Activated CD4-positive, alpha-beta memory T cell treated with anti-CD3 and anti-CD28 coated beads, Interleukin-2, amount 10 ng/mL, durations not matched to agents 7 days and 5 days (primary cell): ENCODE measurements at places on chromosomes 12 and 14.

DNA sequence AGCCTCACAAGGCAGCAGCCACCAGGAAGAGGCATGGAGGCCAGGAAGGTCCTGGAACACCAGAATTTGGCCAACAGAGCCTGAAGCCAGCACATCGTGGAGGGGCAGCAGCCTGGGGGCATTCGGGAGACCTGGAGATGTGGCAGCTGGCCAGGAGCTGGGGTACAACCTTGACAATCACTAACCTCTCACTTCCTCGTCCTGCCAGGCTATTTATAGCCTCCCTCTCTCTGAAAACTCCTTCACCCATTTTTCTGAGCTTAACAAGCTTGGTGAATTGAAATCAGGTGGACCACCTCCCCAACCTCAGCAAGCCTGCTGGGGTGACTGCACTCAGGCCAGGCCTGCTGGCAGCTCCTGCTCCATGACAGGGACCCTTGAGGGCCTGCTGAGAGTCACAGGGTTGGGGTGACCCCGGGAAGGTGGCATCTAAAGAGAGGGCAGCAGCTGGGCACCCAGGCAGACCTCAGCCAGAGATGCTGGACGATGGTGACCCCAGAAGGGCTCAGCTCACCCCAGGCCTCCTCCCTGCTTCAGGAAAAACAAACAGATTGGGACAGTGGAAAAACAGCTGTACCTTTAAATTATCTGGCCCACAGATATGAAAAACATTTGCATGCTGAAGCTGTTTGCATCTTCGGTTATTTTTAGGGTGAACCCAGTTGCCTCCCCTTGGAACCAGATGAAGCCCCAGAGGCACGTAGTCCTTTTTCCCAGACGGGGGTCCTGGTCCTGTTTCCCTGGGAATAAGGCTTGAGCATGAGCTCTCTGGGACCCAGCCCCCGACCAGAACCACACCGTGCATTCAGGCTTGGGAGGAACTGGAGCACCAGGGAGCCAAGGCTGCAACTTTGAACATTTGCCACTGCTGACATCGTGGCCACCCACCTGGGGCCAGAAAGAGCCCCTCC is 67.0 kb downstream of the PITPNM2 start:
- no peak for DNase-seq

DNA sequence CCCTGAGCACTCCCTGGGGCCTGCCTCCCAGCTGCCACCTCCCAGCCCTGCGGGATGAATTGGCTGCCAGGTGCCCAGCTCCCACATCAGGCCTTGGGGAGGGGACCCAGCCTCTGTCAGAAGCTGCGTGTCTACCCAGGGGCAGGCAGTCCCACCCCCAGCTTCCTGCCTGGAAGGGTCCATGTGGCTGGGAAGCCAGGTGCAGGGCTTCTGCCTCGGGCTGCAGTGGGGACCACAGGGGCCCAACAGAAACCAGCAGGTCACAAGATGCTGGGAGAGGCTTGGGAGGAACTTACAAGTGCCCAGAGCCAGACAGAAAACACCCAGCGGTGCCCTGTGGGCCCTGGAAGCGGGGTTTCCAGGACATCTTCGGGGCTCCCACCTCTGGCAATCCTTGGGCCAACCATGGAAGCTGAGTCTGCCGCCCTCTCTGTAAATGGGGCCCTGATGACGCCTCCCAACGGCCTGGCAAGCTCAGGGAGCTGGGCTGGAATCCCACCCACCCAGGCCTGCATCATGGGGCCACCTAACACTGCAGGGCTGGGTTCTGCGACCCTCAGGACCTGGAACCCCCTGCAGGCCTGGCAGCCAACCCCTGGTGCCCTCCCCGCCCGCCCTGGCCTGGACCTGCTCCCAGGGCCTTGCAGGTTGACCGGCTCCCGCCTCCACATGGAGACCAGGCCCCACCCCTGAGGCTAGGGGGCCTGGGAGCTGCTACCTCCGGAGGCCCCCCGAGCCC is 36.6 kb downstream of the CCNK start:
- no peak for DNase-seq

DNA sequence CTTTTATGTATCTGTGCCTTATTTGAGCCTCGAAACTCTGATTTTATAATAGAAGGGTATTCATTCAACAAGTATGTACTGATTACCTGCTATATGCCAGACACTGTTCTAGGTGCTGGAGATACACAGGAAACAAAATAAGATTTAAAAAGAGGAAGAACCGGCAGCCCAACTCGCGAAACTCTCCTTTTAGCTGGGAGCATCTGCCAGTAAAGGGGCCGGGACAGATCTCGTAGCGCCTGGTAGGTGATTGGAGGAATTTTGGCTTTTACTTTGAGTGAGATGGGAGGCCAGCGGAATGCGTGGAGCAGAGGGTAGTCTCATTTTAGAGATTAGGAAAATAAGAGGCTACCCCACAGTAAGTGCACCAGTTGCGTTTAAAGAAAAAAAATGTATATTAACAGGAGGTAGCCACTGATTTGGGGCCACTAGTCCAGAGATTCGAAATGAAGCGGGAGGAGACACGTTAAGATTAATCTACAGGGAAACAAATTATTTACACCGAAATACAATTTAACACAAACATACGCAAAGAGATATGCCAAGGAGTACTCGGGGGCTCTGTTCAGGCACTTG is 520 bp upstream of the MON2 start:
- DNase-seq, result peak; percentile 31

DNA sequence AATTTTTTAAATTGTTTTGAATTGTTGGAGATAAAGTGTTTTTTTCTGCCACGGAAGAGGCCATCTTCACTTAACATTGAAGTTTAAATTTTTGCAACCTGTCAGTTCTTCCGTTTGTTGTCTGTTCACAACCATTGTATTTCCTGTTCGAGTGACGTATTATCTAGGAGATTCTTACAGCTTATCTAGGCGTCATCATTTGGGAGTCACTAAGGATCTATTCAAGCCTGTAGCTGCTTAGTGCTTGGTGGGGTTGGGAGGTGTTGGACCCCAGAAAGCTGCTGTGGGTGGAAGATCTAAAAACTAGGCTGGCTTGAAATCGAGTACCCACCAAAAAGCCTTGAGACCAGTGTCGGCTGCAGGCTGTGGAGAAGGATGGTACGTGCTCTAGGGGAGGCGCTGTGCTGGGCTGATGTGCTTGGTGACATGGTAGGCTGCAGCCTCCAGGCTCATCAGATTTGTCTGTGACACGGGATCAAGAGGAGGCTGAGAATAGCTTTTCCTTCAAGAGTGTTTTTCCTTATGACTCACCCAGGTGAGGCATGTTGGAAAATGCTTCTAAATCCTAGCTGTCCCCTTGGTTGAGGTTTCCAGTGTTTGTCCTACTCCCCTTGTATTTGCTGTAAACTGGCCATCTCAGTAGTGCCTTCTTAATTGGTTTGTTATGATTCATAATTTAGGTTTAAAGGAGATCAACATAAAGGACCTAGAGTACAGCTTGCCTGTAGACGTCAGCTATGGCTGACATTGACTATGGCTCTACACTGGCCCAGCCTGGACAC is 57.8 kb downstream of the ATG14 start:
- DNase-seq, result peak; percentile 37

DNA sequence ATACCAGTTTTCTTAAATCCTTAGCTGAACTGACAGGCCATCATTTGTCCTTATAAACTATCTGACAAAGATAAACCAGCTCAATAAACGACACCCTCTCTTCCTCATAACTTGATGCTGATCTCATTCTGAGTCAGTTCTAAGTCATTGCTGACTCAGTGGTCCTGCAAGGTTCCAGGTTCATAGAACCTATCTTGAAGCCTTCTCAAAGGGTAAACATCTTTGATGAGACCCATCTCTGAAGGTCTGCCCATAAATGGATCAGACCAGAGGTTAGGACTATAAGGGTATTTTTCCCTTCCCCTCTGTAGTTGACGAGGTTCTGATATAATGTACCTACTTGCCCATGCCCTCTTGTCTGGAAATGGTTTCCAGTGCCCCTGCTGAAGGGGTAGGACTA is 11.9 kb downstream of the NAA25 start:
- no peak for DNase-seq
